HS-5 (cell line): ENCODE measurements at places on chromosomes 3 and 15.
A peak's percentile ranks its signal among the peaks of the same experiment; 100 is the strongest.

GRCh38 chr3:160556141-160556540, 9.2 kb downstream of the KPNA4 start:
- no peak for DNase-seq

DNA sequence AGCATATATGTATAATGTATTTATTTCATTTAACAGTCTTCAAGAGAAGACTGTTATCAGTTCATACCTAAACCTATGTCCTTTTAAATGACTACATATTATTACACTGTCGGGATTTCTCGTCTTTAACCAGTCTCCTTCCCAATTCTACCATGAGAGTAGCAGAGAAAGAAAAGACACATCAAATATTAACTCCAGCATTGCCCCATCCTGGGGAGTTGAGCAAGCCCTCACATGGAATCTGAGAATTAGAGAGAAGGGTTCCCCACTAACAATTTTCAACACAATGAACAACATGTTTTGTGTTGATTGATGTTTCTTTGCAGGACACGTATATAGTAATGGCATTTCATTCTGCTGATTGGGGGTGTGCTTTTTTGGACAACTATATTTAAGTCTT, 257.4 kb downstream of the ADAMTSL3 start:
- DNase-seq = no peak

DNA sequence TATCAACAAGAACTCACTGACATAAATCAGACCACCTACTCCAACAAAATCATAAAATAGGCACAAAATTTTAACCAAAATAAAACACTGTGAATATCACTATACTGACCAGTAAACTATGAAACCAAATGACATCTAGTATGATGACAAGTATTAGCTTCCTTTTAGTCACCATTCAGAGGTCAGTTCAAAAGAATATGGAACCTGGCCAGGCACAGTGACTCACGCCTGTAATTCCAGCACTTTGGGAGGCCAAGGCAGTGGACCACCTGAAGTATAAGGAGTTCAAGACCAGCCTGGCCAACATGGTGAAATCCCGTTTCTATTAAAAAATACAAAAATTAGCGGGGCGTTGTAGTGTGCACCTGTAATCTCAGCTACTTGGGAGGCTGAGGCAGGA, 65.8 kb downstream of the SMARCC1 start:
- DNase-seq = peak; percentile 47

DNA sequence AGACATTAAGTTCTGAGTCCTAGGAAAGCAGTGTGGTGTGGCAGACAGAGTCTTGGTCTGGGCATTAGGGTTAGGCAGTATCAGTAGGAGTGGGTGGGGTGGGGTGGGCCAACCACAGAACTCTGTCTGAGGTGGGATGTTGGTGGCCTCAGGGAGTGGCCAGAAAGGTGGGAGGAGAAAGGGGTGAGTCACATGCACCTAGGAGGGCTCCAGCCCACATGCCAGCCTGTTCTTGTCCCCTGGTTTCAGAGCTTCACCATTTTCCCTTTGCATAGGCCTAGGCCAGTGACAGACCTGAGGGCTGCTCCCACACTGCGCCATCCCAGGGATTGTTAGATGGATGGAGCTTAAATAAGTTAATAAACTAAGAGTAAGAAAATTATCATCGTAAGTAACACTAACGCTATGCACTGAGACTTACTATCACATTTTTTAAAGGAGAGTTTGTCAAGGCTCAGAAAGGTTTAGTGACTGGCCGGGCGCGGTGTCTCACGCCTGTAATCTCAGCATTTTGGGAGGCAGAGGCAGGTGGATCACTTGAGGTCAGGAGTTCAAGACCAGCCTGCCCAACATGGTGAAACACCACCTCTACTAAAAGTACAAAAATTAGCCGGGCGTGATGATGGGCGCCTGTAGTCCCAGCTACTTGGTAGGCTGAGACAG, 33.8 kb downstream of the DNASE1L3 start:
- no peak for DNase-seq

GRCh38 chr3:129656659-129657247, 50.3 kb upstream of the PLXND1 start:
- DNase-seq = no peak

DNA sequence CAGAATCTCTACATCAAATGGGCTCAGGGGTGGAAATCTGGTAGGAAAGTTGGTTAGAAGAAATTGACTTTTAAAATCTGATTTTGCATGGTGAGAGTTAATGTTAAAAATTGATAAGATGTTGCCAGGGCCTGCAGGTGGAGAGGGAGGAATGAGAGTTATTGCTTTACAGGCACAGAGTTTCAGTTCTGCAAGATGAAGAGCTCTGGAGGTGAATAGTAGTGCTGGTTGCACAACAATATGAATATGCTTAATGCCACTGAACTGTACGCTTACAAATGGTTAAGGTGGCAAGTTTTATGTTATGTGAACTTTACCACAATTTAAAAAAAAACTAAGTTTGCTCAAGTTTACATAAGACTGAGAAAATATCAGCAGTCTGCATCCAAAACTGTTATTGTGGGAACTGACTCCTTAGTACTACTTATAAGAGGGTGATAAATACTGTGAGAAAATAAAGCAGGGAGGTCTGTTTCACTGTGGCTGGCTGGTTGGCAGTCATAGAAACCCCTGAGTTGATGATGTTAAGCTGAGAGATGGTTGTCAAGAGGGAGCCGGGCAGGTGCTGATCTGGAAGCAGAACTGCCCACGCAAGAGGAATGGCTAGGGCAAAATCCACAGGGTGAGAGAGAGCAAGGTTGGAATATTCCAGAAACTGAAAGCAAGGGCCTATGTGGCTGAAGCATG, 144.9 kb downstream of the EDEM1 start:
- no peak for DNase-seq

DNA sequence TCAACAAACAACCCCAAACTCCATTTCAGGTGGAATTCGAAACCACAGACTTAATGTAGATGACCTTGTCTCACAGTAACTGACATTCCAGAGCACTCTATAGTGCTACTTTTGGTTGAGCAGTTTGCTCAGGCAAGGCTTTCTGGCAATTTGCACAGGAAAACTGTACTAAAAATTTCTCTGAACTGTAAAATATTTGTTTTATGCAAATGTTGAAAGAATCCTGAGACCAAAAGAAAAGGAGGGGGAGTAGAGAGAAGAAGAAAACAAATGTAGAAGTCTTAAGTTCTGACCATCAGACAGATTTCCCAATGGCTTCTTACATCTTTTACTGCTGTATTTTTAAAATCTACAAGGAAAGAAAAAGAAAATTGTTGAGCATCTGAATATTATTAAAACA, 53.5 kb downstream of the DTWD1 start:
- DNase-seq = no peak

DNA sequence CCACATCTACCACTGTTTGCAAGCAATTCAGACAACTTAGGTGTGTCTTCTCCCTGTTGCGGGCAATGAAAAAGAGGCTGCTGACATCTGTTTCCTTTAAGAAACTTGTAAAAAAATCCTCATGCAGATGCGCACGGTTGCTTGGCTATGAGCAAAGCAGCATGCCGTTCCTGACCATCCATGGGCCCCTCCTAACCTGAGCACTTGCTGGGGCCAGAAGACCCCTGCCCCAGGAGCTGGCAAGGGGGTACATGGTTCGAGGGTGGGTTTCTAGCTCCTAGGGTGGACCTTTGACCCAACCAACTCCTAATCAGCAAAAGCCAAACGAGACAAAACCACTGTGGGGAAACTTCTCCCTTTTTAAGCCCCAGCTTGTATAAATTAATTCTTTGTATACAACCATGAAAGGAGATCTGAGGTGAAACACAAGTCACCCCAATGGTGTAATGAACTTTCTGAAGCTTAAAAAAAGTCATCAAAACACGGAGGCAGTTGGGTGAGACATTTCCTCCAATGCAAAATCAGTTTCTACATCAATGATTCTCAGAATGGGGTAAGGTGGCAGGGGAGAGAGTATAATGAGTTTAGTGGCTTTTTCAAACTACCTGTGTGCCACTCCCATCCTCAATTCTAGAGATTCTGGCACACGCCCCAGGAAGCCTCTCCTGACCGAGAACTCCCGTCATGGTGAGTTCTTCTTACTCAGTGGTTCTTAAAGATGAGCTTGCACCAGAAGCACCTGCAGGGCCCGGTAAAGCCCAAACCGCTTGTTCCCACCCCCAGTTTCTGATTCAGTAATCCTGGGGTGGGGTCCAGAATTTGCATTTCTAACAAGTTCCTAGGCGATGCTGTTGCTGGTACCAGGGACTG, 44.1 kb downstream of the CPN2 start:
- DNase-seq = no peak

GRCh38 chr3:160128056-160128455, 97.2 kb upstream of the C3orf80 start:
- DNase-seq = no peak

DNA sequence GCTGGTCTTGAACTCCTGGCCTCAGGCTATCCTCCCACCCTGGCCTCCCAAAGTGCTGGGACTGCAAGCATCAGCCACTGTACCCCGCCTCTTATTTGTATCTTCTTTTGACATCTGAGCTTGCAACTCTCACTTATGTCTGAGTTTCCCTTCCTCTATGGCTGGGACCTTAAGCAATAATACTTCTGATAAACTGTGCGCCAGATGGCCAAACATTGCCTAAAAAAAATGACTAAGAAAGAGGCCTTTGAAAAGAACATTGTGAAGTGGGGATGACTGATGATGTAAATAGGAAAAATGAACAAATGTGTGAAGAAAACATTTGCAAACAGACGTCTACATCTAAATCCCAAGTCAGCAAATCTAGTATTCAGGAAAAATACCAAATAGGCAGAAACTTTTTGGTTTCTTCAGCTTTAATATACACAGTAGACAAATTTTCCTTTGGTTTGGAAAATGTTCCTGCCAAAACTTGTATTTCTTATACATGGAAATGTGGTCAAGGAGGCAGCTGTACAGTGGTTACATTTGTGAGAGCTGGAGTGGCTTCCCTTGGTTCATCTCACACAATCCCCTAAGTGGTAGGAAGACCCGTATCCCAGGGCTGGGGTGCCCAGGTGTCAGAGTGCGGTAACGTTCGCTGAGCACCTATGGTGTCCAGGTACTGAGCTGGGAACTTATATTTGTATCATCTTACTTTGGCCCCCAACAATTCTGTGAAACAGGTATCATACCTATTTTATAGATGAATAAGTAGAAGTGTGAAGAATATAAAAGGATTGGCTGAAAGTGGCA, 11.6 kb upstream of the TFRC start:
- no peak for DNase-seq
